ENCODE measurements at places on chromosomes 6 and 20.
A peak's percentile ranks its signal among the peaks of the same experiment; 100 is the strongest.

DNA sequence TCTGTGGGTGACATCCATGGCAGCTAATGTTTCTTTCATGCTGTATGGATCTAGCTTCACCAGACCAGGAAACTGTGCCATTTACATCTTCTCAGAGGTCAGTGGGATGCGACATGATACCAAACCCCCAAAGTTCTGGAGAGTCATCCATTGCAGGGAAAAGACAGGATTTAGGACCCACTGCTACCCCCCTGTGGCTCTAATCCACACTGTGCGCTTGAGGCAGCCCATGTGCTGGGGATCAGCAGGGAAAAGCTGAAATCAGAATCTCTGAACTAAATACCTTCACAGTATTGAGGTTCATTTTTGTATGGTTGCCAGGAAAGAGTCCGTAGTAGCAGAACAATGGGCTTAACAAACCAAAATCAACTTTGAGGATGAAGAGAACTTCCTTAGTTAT lies 164.4 kb downstream of the TMEM242 start:
- no peak for DNase-seq

DNA sequence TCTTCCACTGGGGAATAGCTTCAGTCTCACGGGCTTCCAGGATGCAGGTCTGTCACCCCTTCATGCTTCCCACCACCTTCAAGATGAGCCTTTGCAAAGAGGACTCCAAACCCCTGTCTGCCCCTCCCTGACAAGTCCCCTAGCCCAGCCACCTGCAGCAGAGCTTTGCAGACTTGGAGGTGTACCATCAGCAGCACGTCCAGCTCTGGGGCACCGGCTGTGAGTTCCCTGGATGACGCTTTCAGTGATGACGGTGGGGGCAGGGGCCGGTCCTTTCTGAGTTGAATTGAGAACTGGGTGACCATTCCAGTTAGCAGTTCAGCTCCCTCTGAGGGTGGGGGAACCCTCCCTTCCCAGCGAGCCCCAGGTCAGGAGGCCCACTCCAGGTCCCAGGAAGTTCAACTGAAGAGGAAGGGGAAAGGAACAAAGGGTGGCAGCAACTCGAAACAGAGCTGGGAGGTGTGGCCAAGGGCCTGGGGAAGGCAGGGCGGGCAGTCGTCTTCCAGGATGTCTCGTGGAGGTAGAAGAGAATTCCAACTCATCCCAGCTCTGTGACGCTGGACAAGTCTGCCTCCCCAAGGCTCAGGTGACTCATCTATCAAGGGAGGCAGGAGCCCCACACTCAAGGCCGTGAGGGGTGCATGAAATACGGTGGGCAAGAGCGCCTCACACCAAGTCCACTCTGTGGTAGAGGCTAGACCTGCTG lies 86.0 kb downstream of the PTPN1 start:
- DNase-seq = no peak

DNA sequence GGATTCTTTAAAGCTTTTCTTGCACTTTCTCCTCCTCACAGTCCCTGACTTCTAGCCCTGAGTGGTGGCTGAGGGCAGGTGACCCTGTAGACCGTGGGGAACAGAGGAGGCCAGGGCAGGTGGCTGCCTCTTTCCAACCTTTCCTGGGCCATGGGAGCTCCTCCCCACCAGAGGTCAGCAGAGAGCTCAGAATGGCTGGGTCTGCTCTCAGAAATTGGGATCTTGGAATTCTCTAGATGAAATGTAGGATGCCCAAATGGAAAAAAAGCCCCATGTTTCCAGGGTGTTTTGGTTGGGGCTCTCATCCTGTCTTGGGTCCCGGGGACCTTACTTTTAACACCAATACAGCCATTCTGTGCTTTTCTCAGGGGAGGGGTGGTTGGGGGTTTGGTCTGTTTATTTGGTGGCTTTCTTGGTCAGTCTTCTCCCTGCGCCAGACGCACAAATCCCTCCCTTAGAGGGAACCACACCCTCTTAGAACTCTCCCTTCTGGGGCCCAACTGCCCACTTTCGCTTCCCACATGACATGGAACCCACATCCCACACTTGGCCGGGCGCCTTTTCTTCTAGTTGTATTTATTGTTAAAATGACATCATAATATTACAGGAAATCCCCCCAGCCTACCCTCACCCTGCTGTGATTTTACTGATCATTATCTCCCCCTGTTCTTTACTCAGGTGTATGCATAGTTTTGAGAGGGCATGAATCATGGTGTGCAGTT lies 17.9 kb downstream of the GNAS start:
- DNase-seq = peak; percentile 49

GRCh38 chr20:21570285-21570992 lies 56.6 kb upstream of the NKX2-2 start:
- no peak for DNase-seq
